ENCODE measurements at places on chromosomes 16 and 17.
A peak's percentile ranks its signal among the peaks of the same experiment; 100 is the strongest.

- peak; percentile 81 for DNase-seq
Observed at GRCh38 chr17:29582772-29583171, 6.7 kb downstream of the GIT1 start.

DNA sequence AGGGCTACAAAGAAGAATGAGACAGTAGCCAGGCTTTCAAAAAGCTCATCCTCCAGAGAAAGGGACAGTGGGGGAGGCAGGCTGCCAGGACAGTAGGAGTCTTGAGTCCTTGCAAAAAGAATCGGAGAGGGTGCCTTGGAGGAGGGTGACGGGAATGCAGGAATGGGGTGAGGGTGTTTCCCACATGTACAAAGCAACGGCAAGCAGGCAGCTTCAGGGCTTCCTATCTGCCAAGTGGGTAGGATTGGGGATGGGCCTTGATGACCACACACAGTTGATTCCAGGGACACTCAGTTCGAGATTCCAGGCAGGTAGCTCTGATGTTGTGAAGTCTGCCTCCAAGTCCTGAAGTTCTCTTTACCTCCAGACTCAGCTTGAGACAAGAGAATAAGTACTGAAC lies 54.4 kb downstream of the C17orf67 start:
- DNase-seq = no peak

DNA sequence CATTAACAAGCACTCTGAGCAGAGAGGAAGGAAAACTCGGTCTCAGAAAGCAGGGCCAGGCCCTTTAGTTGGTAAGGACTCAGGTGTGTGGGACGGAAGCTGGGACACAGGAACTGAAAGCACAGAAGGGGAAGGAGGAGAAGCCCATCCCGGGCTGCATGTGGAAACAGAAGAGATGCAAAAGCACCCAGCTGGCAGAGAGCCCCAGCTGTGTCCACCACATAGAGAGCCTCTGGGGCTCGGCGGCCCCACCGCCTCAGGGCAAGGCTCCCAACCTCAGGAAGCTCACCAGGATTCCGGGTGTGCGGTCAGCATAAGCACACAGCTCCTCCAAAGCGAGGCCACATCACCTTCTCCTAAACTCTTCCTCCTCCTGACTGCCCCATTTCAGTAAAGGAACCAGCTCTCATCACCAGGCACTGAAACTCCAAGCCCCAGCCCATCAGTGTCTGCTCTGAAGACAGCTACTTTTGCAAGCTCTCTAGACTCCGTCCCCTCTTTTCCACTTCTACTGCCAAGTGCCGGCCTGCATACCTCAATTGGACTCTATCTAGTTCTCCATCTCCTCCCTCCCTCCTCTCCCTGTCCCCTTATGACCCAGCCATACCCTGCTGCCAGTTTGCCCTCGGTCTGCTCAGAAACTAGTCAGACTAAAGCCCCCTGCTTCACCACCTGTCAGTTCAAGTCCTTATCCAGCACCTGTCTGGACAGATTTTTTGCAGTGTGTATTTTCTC lies 6.0 kb downstream of the ST3GAL2 start:
- DNase-seq = no peak

DNA sequence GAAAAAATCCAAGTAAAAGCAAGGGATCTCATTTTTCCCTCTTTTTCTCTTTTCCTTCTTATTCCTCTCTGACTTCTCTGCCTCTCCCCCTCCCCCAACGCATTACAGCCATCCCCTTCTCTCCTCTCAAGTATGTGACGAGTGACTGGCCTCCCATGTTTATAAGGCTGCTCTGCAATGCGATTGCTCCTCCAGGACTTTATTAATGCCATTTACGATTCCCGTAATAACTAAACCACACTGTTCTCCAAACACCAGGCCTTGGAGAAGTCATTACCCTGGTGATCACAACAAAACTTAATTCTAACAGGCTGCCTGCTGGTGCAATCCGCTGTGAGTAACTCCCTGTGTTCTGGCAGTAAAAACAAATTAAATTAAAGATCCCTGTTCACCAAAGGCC lies 88.8 kb downstream of the HS3ST3B1 start:
- no peak for DNase-seq

- no peak for DNase-seq
Observed at GRCh38 chr16:85422196-85422631, 190.9 kb upstream of the GSE1 start.

DNA sequence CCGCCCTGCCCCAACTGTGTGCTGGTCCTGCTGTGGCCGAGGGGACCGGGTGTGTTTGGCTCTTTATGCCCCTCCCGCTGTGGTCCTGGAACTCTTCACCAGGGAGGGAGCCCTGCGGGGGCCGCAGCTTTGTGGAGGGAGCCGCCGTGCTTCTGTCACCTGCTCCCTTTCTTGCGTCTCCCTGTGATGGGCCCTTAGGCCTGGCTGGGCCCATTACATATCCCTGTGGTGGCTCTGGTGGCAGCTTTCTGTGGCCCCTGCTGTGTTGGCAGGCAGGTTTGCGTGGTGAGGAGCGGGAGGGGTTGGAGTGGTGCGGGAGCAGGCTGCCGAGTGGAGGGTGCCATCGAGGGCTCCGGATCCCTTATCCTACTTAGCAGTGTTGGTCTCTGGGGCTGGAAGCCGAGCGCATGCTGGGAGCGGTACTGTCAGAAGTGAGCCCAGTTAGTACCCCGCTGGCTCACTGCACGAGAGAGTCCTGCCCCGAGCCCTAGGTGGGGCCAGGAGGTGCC lies 60.4 kb downstream of the PDPK1 start:
- no peak for DNase-seq

GRCh38 chr17:27256225-27257030 lies 37.5 kb upstream of the WSB1 start:
- DNase-seq = no peak

All from NCI-H1694 treated with DMSO at 0.1 percent for 48 hours (cell line).